ENCODE measurements at places on chromosomes 1 and 21.

DNA sequence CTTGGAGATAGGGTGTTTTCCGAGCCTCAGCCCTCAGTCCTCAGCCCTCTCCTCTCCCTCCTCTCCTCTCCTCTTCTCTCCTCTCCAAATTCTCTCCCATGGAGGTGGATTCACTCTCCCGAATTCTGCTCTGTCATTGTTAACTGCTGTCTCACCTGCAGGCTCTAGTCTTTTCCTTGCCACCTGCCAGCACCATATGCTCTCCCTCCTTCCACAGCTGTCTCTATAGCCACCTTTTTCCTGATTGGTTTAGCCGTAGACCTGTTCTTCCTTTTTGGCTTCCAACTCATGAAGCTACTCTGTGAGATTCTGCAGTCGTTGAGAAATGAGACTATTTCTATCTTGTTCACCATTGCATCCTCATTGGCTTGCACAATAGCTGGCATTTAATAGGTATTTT lies 19.7 kb downstream of the COG2 start:
- DNase-seq = no peak

- no peak for DNase-seq
These were observed 62.5 kb upstream of the DMRTB1 start for GRCh38 chr1:53396573-53397268.

DNA sequence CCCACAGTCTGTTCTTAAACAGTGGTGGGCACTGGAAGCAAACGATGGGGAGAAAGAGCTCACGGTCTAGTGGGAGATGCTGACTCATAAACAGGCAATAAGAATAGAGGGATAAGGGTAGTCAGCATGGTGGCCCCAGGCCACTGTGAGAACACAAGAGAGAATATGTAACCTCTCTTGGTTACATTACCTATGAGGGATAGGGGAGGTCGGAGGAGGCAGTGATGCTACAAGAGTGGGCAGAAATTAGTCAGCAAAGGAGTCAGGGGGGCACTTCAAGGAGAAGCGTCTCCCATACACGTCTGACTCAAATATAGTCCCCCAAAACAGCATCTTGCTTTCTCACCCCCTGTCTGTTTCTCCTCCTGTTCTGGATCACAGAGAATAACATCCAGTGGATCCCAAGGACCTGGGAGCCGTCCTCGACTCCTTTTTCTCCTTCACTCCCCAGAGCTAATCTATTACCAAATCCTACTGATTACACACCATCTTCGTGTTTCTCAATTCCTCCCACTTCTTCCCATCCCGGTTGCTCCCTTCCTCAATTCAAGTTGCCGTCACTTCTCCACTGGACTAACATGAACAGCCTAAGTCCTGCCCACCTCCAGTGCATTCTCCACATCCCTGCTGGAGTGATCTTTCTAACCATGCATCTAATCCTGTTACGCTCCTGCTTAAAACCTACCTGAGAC lies 2.1 kb downstream of the SLAMF8 start:
- no peak for DNase-seq

DNA sequence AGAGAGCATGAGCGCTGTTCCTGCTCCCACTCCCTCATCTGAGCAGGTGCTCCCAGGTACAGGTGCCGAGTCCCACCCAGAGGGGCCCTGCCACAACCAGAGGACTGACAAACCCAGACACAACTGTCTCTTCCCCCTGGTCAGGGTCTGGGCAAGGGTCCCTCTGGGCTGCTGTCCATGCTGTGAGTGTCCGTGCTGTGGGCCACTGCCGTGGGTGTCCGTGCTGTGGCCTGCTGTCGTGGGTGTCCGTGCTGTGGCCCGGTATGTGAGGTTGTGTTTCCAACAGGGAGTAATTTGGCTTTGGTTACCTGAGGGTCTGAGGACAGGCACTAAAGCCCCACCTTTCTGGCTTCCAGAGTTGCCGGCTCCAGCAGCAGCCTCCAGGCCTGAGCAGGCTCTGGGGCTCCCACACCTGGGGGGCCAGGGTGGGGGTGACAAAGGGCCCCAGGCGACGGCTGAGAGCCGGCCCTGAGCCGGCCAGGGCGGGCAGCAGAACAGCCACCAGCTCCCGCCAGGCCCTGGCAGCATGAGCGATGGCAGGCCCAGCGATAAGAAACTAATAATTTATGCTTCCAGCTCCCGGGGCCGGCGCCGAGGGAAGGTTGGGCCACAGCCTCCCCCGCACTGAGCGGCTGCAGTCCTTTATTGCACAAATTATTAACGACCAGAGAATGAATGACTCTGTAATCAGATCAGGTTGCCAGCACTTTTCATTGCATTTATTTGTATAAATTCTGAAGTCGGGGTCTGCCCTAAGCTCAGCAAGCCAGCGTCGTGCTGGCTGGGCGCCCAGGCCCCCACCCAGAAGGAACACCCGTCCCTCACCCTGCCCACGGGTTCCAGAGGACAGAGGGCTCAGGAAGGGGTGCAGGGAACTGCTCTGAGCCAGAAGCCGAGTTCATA lies 7.3 kb upstream of the SAMD11 start:
- DNase-seq = no peak

GRCh38 chr1:109251277-109252166 lies 2.2 kb downstream of the CELSR2 start:
- no peak for DNase-seq

DNA sequence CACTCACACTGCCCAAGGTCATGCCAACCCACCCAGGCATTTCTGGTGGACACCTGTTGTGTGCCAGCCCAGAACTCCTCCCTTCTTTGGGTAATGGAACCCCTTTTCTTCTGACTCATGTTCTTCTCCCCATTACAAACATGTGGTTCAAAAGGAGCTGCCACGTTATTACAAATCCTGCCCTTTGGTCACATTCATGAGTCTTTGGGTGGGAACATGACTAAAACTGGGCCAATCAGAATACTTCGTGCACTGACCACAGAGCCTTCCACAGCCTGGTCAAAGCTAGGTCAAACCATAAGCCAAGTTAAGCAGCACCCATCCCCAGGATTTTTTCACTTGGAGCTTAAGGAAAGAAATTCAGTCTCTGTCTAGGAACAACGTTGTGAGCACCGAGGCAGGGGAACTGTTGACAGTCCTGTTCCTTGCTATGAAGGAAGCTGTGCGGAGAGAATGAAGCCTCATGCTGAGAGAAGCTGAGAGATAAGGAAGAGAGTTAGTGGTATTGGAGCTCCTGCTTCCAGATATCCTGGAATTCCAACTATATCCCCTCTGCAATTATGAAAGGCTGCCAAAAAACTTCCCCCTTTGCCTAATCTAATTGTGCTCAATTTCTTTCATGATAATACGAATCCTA lies 46.8 kb upstream of the DIPK1A start:
- DNase-seq = no peak

GRCh38 chr1:165928075-165928731 lies 100.8 kb downstream of the UCK2 start:
- no peak for DNase-seq

DNA sequence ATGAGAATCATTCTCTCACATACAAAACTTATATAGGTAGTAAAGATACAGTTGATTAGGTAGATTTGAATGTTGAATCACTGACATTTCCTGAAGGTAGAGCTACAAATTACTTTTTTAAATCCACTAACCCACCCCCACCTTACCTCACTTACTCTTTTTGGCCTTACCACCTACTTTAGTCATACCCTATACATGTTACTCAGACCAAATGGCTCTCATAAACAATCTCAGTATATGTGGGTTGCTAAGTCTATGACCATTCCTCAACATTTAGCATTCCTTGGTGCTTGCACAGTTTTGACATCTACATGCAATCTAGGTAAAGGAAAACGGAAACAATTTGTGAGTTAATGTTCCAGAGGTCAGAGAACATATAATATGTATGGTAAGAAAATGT lies 26.3 kb downstream of the SYDE2 start:
- DNase-seq = no peak

- DNase-seq = no peak
These were observed 178.4 kb downstream of the ADSS2 start for GRCh38 chr1:244273262-244273844.

- DNase-seq = no peak
These were observed 78.2 kb downstream of the SNX7 start for GRCh38 chr1:98739762-98740161.

- DNase-seq = no peak
These were observed 20.7 kb downstream of the TNFRSF8 start for GRCh38 chr1:12083766-12084165.

- no peak for DNase-seq
These were observed 31.3 kb downstream of the XKR8 start for GRCh38 chr1:27990920-27991537.

- DNase-seq = no peak
These were observed 25.9 kb downstream of the IGFN1 start for GRCh38 chr1:201216395-201217085.

- DNase-seq = no peak
These were observed 45.4 kb upstream of the TNFRSF1B start for GRCh38 chr1:12121212-12122003.

- DNase-seq = no peak
These were observed 356.3 kb upstream of the C1orf174 start for GRCh38 chr1:4256351-4256750.

- DNase-seq = no peak
These were observed at the start of gene CFAP74 for GRCh38 chr1:2003541-2004131. Gene CFAP74, minus strand, starts transcription at chr1:2003786. Its CDS starts 12,830 bp downstream, at chr1:1990956.

GRCh38 chr1:216640100-216640499 lies 83.1 kb downstream of the ESRRG start:
- no peak for DNase-seq

GRCh38 chr21:26933448-26933847 lies 33.4 kb downstream of the ADAMTS5 start:
- no peak for DNase-seq

- no peak for DNase-seq
These were observed 11.3 kb downstream of the UBE2G2 start for GRCh38 chr21:44790368-44790767.

GRCh38 chr1:154344977-154345837 lies 19.9 kb downstream of the ATP8B2 start:
- no peak for DNase-seq

DNA sequence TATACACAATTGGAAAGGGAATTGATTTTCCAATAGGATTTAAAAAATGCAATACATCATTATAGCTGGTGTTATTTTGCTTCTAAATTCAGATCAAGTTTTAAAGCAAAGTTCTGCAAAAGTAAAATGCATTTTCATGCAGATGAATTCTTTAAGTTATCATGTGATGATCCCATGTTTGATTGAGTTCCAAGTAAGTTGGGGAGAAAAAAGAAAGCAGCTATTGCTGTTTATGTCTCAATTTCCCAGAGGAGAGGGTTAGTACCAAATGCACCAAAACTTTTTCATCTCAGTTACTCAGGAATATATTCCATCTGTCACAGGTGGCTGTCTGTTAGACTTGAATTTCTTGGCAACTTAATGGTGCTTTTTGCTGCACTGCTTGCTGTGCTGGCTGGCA lies 29.7 kb downstream of the HSPA13 start:
- DNase-seq = no peak

GRCh38 chr1:216215169-216215568 lies 208.1 kb downstream of the USH2A start:
- no peak for DNase-seq

DNA sequence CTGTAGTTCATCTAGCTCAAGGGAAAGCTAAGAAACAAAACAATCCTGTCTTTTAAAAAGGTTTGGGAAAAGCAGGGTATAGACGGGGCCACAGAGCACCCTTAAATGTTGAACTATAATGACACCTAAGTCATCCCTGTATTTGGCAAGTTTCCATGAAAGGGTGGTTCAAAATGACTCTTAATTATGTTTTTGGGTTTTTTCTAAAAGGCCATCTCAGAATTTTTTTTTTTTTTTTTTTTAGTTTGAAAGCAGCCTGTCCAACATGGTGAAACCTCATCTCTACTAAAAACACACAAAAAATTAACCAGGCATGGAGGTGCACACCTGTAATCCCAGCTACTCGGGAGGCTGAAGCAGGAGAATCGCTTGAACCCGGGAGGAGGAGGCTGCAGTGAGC lies 22.2 kb downstream of the TOMM20 start:
- DNase-seq = no peak

DNA sequence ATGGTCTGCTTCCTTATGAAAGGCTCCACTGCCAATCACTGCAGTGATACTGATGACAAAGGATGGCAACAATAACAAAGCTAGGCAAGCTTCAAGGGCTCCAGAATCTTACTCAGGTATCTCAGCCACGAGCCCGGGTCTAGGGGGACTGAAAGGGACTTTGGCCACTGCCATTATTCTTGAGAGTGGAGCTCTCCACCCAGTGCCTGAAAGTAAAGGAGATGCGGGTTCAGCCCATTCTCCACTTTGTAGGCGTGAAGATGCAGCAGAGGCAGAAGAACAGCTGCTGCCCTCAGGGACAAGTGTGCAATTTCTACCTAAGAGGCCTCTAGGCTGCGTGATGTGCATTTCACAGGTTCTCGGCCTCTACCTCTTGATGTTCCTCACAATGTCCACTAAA lies 31.4 kb upstream of the SLAMF9 start:
- no peak for DNase-seq

DNA sequence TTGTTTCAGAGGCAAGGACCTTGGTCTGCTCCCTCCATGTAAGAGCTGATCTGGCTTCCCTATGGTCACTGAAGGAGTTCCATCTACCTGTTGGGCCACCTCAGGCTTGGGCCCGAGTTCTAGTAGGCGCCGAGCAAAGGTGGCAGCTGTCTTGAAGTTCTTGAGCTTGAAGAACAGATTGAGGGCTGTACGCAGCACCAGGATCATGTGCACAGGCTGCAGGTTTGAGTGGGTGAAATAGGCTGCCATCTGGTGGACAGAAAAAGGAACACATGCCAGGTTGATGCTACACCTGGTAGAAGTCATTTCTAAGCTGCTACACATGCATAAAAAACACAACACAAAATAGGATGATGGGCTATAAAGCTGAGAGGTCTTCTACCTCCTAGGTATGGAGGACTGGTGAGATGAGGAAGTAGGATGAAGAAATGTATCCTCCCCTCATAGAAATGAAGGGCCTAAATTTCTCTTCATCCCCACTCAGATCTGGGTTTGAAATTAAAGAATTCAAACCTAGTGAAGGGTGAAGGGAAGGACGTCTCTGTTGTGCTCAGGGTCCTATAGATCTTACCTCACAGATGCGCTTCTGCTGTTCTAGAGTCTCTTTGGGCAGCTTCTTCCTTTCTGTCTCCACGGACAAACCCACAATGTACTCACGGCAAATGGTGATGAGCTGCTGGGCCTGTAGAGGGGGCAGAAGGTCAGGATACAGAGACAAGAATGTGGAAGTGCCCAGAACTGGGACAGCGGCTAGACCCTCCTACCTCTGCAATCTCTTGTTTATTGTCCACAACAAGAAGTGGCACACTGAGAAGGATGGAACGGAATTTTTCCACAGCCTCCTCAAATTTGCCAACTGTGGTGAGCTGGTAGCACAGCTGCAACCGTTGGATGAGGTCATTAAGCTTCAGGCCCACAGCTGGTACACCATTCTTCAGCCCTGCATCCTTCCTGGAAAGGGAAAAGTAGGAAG lies 6.6 kb upstream of the PEX19 start:
- DNase-seq = no peak

DNA sequence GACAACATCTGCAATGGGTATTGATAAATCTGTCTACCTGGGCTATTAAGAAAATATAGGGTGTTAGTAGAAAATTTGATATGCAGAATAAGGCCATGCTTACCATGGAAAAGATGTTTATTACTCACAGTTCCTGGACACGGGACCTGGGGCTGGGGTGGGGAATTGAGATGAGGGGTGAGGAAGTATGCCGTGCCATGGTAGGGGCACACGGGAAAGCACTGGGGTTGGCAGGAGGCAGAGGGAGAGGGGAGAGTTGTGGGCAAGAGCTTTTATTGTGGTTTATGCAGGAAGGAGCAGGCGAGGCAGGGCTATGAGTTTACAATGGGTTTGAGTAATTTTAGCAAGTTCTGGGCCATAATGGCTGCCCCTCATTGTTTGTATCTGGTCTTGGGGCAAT lies 493.8 kb downstream of the SIPA1L2 start:
- no peak for DNase-seq
